ENCODE measurements at places on chromosomes 3 and 15.

DNA sequence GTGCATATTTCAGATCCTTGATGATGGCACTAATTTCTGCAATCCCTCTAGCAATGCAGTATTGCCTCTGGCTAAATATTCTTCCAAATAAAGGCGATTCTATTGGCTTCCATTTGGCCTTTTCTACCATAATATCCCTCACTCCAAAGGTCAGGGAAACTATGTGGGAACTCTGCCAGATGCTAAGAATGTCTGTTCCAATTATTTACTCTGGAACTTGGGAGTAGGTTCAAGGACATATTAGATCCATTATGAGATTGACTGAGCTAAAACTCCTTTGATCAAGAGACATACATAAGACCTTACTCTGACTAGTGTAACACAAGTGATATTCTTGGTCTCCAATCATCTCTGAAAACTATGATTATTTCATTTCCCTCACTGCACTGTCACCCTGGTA lies 674.5 kb upstream of the NECTIN3 start:
- no peaks in the 10 kb centered on the region for H3K36me3 ChIP-seq
- no peak overlapping the region for H3K4me3 ChIP-seq
- no peaks in the 10 kb centered on the region for H3K27me3 ChIP-seq

DNA sequence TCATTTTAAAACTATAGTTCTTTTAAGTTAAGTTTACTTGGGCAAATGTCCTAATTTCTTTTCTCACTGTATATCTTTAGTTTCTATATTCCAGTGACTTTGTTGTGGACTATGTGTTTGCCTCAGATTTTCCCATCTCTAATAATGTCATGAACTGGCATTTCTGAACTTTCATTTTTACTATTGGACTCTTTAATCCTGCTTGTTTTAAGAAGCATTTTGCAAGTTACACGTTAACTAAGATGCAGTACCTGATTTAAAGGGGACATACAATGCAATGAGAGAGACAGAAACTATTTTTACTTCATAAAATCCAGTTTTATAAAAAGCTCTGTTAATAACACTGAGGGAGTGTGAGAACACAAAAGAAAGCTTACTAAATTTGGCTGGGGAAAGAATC lies 58.6 kb upstream of the PHLDB2 start:
- no peak overlapping the region for H3K27ac ChIP-seq
- no peak for DNase-seq

DNA sequence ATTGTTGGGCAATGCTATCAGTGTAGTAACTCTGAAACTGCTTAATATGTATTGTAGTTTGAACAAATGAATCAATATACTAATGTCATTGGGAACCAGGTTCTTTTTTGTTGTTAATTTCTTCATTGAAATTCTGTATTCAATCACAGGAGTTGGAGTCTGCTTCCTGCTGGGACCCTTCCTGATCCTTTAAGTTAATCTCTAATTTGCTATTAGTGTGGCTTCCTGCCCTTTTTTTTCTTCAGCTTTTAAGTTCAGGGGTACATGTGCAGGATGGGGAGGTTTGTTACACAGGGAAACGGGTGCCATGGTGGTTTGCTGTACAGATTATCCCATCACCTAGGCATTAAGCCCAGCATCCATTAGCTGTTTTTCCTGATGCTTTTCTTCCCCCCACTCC lies 21.7 kb downstream of the GPR160 start:
- H3K27me3 ChIP-seq, result no peaks in the 10 kb centered on the region
- no peak for DNase-seq
- H3K4me1 ChIP-seq, result peaks cover 39% of the 10 kb centered on the region
- peaks cover 8% of the 10 kb centered on the region for H3K36me3 ChIP-seq
- no peak overlapping the region for H3K27ac ChIP-seq

DNA sequence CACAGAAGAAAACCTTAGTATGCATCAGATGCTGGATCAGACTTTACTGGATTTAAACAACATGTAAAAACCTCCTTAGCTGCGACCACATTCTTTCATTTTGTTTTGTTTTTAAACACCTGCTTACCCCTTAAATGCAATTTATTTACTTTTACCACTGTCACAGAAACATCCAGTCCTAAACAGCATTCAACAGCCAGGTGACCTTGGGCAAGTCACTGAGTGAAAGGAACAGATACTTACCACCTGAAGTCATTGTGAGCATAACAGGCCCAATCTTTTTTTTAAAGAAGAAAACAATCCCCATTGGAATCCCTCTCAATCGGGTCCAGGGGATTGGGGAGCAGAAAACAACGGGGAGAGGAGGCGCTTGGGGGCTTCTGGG lies 390 bp downstream of the STARD5 start:
- H3K27ac ChIP-seq, result peak overlapping the region; percentile 93
- DNase-seq, result no peak
- no peaks in the 10 kb centered on the region for H3K27me3 ChIP-seq

- H3K4me3 ChIP-seq, result peak overlapping the region; percentile 8
- no peak for DNase-seq
- peaks cover 6% of the 10 kb centered on the region for H3K36me3 ChIP-seq
- no peak overlapping the region for H3K27ac ChIP-seq
- peaks cover 20% of the 10 kb centered on the region for H3K4me1 ChIP-seq
- H3K27me3 ChIP-seq, result no peaks in the 10 kb centered on the region
These were observed 72.9 kb downstream of the LRRC28 start for GRCh38 chr15:99324082-99324620.

- peaks cover 27% of the 10 kb centered on the region for H3K27me3 ChIP-seq
- H3K4me3 ChIP-seq, result no peak overlapping the region
- DNase-seq, result no peak
- H3K36me3 ChIP-seq, result no peaks in the 10 kb centered on the region
- H3K4me1 ChIP-seq, result no peaks in the 10 kb centered on the region
- H3K27ac ChIP-seq, result no peak overlapping the region
These were observed 93.6 kb downstream of the RPLP1 start for GRCh38 chr15:69546182-69546581.

DNA sequence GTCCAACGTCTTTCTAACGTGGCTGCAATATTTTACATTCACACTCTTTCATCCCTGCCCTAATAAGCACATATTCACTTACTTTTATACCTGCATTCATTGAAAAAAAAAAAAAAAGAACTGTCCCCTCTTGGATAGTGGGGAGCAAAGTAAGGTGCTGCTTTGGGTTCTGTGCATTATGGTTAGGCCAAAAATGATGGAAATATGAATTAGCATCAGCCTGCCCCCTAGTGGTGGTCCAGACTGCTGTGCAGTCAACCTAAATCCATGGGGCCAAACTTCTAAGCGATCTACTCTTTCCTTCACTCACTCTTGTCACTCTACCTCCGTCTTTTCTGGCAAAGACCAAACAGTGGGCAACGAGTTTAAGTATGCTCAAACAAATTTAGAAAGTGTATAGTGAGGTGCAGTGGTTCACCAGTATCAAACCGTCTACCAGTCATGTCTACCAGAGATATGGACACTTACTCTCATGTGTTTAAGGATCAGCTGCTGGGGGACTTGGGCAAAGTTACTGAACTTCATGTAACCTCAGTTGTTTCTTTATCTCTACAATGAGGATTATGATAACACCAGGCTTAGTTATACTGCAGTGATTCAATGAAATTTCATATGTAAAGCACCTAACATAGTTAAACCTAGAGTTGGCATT lies 61.5 kb upstream of the GRM7 start:
- H3K4me3 ChIP-seq, result no peak overlapping the region
- H3K36me3 ChIP-seq, result no peaks in the 10 kb centered on the region
- H3K27ac ChIP-seq, result no peak overlapping the region
- peak; percentile 54 for DNase-seq
- no peaks in the 10 kb centered on the region for H3K4me1 ChIP-seq

DNA sequence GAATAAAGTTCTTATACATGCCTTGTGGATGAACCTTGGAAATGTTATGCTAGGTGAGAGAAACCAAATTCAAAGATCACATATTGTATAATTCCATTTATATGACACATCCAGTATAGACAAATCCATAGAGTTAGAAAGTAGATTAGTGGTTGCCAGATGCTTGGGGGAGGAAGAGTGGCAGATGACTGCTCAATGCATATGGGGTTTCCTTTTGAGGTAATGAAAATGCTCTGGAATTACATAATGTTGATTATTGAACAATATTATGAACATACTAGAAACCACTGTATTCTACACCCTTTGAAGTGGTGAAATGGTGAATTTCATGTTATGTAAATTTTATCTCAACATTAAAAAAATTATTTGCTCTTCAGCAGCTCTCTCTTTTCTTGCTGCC lies 100.8 kb downstream of the DHX36 start:
- H3K4me3 ChIP-seq, result no peak overlapping the region
- no peaks in the 10 kb centered on the region for H3K36me3 ChIP-seq
- no peaks in the 10 kb centered on the region for H3K4me1 ChIP-seq
- no peak for DNase-seq
- no peaks in the 10 kb centered on the region for H3K27me3 ChIP-seq

- peaks cover 20% of the 10 kb centered on the region for H3K4me1 ChIP-seq
- H3K27ac ChIP-seq, result peak overlapping the region; percentile 48
- no peak for DNase-seq
- H3K27me3 ChIP-seq, result no peaks in the 10 kb centered on the region
- peaks cover 6% of the 10 kb centered on the region for H3K36me3 ChIP-seq
- no peak overlapping the region for H3K4me3 ChIP-seq
These were observed 34.8 kb downstream of the EHD4 start for GRCh38 chr15:41937568-41937923.

GRCh38 chr15:65804252-65804931 lies 12.3 kb upstream of the DENND4A start:
- H3K4me3 ChIP-seq, result no peak overlapping the region
- H3K4me1 ChIP-seq, result peaks cover 8% of the 10 kb centered on the region
- peak overlapping the region; percentile 17 for H3K27ac ChIP-seq
- H3K36me3 ChIP-seq, result no peaks in the 10 kb centered on the region
- H3K27me3 ChIP-seq, result no peaks in the 10 kb centered on the region
